Cardiac septum (tissue), 1 donor: ENCODE measurements at places on chromosomes 13 and 19. TPM values are rescaled to one million over a fixed set of nuclear protein-coding genes. Genes with fewer than 3 reads are reported as not detected.
A peak's percentile ranks its signal among the peaks of the same experiment; 100 is the strongest.

PSG7 gene
- not detected for total RNA-seq

SHANK1 gene
- total RNA-seq, result 1.3 TPM

COL4A1 gene
- total RNA-seq, result 196 TPM

CABP5 gene
- not detected for total RNA-seq

GRCh38 chr13:27449936-27450828 lies at the start of gene MTIF3:
MTIF3 (minus strand) TSS chr13:27450564; CDS start chr13:27440448, 10,116 bp downstream.
- peak; percentile 95 for DNase-seq

- peak; percentile 100 for DNase-seq
Measured at GRCh38 chr19:1905110-1905862, at the start of the genes ADAT3 and SCAMP4. ADAT3 (plus strand) TSS chr19:1905399; CDS start chr19:1912048, 6,649 bp downstream. SCAMP4 (plus strand) TSS chr19:1905399; CDS start chr19:1915020, 9,621 bp downstream.

- DNase-seq, result no peak
Measured at GRCh38 chr13:98972059-98972458, 5.8 kb downstream of the DOCK9 start.

SRRM5 gene
- total RNA-seq, result 0.38 TPM

GRCh38 chr19:14418856-14419105 lies 360 bp downstream of the DDX39A start:
- no peak for DNase-seq

DNA sequence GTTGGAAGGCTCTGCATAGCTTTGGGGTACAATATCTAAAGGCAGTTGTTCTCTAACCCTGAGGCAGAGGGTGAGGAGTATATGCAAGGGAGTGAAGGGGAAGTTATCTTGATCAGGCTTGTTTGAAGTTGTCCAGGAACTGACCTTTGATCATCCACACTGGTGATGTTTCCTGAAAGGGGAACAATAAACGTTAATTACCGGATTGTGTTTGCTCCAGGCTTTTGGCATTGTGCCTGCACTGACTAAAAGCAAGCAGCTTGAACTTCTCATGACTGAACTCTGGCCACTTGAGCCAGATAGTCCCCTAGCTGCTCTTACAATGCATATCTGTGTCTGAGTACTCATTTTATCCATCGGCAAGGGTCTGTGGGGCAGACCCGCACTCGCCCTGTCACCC lies 27.0 kb upstream of the ZNF726 start:
- DNase-seq, result no peak

TEKTIP1 gene
- 1.7 TPM for total RNA-seq

DNMT1 gene
- 27.3 TPM for total RNA-seq
